ENCODE measurements at places on chromosomes 2 and 18. TPM values are rescaled to one million over a fixed set of nuclear protein-coding genes. Genes with fewer than 3 reads are reported as not detected.

DNA sequence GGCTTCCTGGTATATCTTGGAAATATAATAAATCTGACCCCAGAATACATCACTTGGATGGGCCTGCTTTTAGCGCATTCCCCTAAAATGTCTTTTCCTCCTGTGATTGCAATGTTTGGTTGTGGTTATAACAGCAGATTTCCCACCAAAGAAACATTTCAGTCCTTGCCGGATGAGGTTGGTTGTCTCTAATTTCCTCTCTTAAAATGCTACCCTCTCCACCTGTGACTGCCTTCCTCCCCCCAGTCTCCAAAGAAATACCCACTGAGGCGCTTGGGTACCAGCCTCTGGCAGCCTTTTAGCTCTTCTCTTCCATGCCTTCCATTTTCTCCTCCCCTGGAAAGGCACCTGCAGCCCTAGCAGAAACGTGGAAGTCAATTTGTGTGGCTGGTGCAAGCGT is 102.1 kb upstream of the SIX3 start:
- no peak for DNase-seq

DNA sequence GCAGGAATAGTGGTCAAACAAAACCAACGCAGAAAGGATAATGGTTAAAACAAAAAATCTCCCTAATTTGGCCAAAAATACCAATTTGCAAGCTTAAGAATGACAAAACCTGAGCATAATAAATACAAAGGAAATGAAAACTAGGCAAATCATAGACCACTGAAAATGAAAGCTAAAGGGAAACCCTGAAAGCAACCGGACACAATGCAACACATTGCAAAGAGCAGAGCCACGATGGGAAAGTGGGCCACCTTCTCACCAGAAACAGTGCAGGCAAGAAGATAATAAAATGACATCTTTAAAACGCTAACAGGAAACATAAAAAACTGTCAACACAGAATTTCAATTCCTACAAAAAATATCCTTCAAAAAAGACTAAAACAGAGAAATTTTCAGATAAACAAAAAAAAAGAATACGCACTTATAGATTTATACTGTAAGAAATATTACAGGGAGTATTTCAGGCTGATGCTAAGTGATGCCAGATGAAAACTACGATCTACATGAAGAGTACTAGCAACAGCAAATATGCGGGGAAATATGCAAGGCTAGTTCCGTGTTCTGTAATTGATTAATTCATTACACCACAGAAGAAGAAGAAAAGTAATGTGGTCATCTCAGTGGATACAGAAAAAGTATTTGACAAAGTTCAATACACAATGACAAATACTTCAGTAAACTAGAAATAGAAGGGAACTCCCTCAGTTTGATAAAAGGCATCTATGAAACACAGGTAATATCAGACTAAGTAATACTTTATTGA is 239.5 kb downstream of the L3MBTL4 start:
- DNase-seq, result no peak

- DNase-seq, result no peak
These were observed 562 bp downstream of the TWSG1 start for GRCh38 chr18:9334973-9335696.

AQP4 gene
- not detected for total RNA-seq

- DNase-seq, result no peak
These were observed 432.4 kb downstream of the DCDC2C start for GRCh38 chr2:4135765-4136164.

DNA sequence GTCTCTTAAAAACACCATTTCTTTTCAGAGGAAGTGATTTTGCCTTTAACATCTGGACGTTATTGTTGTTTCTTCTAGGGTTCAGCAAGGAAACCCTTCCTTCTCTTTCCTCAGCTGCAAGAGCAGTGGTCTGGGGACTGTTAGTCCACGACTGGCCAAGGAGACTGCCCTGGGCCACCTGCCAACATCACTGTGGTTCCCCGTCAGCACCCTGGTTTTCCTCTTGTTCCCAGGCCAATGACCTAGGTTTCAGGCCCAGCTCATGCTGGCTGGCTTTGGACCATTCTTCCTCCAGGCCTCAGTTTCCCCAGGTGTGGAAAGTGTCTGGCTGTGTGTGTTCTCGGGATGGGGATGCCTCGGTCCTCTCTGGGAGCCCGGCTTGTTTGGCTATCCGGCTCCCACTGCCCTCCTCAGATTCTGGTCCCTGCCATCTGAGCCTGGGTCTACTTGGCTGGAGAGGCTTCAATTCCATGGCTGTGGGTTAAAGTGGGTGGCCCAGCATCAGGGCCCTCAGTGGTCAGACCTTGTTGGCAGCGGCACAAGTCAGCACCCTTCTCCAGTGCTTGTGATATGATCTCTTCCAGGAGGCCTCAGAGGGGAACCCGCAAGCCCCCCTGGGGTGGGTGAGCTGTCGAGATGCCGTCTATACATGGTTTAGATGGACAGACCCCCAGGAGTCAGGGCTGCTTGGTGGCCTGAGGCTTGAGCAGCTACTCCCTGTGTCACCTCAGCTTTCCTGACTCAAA is 234.3 kb upstream of the HS6ST1 start:
- DNase-seq, result no peak

CENPA gene
- 42.8 TPM for total RNA-seq

CTAGE1 gene
- not detected for total RNA-seq

DNA sequence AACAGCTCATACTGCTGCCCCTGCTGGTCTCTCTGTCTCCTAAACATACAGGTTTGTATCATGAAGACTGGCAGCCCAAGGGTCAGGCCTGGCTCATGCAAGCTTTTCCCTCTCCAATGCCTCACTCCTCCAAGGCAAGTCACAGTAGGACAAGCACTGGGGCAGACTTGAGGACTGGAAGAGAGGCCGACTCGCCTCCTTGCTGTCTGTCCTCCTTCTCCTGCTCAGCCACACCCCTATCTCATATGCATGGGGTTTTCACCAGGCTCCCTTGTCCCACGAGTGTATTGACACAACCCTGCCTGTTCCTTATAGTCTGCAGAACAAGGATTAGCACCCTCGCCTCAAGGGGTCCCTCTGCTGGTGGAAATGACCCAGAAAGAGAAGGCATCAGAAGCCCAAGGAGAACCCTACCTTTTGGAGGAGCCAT is 223.7 kb downstream of the SOX11 start:
- DNase-seq, result peak; percentile 13

Measured in HT1080 (cell line).